ENCODE measurements at places on chromosomes 16 and 17.

DNA sequence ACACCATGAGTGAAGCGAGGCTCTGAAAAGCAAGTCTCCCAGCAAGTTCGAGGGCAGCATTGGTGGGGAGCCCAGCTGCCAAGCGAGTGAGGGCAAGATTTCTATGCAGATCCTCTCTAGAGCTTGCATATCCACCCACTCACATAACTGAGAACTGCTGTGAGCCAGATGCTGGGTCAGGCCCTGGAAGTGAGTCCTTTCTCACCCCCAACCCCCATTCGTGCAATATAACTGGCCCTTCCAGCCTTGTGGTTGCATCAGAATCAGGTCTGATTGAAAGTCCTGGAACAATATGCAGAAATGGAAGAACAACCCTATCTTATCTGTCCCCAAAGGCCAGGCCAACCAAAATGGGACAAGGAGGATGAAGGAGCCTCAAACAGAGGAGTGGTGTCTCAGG is 146.6 kb downstream of the IRX5 start:
- DNase-seq: no peak

GRCh38 chr16:15834502-15834901 is 22.3 kb downstream of the MYH11 start:
- DNase-seq: no peak

- peak; percentile 37 for DNase-seq
These were observed 342.5 kb upstream of the C16orf82 start for GRCh38 chr16:26724189-26724588.

DNA sequence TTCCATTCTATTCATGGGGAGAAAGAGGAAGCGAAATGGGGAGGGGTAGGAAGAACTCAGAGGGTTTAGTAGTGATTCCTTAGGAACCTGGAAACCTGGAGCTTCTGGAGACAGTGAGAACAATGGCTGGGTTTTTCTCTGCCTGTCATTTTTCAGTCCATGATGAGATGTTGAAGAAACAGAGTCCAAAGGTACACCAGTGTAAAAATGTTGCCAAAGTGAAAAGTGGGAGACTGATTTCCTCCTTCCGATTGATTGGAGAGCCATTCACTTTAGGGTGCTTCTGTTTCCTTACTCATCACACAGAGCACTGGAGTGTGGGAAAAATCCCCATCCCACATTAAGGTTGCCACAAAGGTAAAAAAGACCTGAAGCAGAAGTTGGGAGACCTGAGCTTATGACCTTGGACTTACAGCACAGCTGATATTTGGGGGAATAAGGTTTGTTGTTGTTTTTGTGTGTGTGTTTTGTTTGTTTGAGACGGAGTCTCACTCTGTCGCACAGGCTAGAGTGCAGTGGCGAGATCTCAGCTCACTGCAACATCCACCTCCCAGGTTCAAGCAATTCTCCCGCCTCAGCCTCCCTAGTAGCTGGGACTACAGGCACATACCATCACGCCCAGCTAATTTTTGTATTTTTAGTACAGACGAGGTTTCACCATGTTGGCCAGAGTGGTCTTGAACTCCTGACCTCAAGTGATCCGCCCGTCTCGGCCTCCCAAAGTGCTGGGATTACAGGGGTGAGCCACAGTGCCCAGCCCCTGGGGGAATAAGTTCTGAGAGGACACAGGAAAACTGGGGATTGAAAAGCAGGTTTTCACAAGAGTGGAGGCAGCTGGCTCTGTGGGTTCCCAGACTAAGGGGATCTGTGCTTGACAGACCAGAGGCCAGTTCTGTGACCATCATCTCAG is 1.4 kb upstream of the DHX8 start:
- no peak for DNase-seq

- no peak for DNase-seq
These were observed 7.0 kb downstream of the TERF2 start for GRCh38 chr16:69378760-69379159.

DNA sequence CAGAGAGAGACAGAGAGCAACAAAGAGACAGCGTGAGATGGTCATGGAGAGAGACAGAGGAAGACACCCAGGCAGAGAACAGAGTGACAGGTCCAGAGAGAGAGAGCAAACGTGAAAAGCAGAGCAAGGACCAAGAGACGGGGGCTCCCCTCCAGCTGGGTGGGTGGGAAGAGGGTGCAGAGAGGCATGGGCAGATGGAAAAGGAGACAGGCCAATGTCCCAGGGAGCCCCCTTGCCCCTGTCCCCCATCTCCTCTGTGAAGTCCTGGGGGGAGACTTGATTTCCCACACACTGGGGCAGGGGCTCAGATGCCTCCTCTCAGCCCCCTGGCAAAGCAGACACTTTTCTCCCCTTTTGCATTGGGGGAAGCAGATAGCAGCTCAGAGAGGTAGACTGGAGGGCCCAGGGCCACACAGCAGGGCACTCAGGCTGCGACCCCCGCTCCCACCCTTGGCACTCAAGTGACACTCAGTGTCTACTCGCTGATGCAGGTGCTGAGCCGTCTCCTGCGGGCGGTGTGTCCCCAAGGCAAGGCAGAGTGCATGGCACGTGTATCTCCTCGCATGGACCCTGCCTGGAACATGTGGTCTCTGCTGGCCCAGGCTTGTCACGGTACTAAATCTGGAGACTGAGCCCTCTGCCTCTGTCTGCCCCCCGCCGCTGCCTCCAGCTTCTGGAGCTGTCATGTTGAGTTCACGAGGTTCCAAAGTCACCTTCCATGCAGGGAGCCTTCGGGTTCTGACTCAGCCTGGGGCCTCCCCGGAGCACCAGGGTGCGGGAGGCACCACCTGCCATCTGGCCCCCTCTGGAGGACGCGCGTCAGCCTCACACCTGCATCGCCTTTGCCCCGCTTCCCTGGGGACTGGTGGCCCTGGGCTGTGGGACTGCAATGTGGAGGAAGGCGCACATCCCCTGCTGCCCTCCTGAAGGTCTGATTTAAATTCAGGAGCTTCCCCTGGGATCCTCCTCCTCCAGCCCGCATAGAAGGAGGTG is 215.9 kb upstream of the GSE1 start:
- no peak for DNase-seq
